CD4-positive, alpha-beta T cell treated with Interleukin-2 at 100 ng/mL for 4 hours (primary cell): ENCODE measurements at places on chromosomes 3 and 15.

DNA sequence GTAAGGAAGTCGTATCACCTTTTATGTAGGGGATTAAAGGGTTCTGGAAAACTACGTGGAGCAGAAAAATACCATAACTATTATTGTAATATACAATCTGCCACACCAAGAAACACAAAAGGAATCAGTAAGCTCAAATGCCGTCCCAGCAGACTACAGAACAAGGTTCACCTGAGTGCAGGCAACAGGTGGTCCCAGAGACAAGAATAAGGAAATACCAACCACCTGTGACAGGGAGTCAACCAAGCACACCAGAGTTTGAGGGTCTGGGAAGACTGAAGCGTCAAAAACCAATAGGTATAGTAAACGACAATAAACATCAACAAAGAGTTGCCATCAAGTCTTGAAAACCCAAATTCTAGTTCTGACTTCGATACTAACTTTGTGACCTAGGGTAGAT, 12.1 kb downstream of the SLC24A5 start:
- DNase-seq: no peak

DNA sequence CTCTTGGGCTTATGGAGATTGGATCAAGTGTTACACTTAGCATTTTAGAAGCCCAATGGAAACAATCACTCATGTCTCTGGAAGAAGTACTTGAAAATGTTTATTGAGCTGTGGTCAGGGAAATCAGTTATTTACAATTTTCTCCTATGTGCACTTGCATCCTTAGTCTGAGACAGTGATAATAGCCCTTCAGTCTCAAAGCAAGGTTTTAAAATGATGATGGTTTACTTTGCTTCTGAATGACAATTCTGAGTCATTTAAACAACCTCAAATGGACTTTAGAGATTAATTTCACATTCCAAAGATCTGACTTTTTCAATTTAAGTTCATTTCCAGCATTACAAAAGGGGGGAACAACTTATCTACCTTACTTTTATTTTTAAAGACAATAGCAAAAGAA, 20.1 kb downstream of the TIPARP start:
- no peak for DNase-seq

DNA sequence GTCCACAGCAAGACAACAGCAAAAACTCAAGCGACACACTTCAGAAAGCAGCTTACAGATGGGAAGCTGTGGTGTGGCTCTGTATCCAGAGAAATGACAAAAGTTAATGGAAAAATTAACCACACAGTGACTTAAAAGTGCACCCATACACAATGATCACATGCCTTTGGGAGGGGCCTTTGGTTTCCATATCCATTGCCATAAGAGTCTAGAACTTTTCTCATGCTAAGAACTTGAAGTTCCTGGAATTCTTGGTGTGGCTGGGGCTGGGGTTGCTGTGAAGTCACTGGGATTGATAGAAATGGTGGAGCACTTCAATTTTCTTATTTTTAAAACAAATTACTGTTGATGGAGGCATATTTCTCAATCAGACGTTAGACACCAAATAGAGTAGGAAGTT, 108.6 kb upstream of the FEZF2 start:
- no peak for DNase-seq

- DNase-seq: no peak
Measured at GRCh38 chr15:67750371-67750770, 74.9 kb upstream of the SKOR1 start.

DNA sequence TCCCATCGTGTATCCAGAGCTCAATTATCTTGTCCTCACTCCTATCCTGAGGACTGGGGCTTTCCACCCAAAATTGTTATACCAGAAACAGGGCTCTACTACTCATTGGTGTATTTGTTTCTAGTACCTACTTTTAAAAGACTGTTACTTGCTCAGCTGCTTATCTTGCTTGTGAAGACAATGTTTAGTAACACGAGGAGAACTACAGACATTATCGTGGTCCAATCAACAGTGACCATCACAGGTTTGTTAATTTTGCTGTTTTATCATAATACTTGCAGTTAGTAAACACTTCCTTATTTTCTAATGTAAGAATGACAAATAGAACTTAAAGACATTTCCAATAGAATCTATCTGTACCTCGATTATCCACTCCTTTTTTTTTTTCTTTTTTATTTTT, 13.5 kb downstream of the LRCH3 start:
- no peak for DNase-seq

DNA sequence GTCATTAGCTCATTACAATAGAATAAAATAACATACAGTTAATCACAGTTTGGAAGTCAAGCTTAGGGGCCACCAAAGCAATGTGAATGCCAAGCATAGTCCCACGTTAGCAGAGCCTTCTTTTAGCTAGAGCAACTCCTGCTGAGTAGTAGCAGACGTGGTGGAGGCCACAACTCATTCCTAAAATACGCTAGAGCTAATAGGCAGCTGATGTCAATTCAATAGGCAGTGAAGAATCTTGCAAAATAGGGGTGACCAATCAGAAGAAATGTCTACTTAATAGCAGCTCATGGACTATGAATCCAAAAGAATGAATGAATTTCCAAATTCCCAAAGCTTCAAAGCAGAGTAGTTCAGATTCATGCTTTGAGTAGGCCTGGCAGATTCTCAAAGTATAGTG, 292.9 kb upstream of the RORA start:
- no peak for DNase-seq

DNA sequence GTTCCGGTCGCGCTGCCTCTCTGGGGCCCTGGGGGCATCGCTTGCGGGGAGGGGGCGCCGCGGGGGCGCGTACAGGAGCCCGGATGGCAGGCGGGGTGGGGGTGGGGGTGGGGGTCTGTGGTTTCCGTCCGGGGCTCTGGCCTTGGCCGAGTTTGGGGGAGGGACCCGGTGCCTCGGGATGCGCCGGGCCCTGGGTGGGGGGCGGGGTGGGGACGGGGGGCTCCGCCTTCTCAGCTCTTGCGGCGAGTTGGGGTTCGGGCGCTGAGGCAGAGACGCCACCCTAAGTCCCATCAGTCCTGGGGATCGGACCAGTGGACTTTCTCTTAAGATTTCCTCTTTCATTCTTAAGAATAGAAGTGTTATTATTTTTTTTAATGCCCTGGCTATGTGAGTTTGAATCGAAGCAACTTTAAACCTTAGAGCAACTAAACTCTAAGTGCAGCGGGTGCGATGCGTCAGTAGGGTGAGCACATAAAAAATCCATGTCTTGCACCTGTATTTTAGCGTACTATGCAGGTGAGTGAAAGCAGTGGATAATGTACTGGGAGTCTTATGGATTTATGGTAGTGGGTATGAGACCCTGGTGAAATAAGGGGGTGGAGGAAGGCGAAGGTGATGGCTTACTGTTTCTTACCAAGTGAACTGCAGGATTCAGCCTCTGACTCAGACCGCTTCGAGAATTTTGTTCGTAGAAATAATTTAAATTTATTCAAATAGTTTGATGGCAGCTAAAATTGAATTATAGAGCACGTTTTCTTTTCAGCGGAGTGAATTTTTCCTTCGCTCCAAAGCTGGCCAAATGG, 762 bp downstream of the CTNNB1 start:
- DNase-seq: peak; percentile 30

GRCh38 chr15:29873264-29873663, 51.0 kb upstream of the TJP1 start:
- no peak for DNase-seq

DNA sequence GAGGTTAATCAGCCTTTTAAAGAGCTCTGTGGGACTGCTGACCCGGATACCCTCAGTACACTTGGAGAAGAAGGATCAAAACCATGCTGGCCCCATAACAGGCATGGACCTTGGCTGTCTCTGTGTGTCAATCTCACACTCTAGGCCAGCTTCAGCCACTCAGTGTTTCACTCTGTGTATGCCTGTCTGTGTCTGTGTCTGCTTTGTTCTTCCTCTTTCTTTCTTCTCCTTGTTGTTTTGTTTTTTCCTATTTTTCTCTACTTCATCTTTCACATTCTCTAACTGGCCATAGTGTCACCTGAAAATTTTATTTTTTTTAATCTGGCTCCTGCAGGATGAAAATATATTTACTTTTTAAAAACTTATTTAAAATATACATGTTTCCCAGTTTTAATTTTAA, 51.1 kb downstream of the SERP1 start:
- DNase-seq: no peak

- no peak for DNase-seq
Measured at GRCh38 chr15:95086531-95087252, 855.3 kb downstream of the MCTP2 start.

- no peak for DNase-seq
Measured at GRCh38 chr15:92651877-92652575, 3.5 kb downstream of the FAM174B start.

- DNase-seq: no peak
Measured at GRCh38 chr3:37256447-37256846, 82.1 kb upstream of the LRRFIP2 start.

GRCh38 chr3:72275331-72275751, 490.4 kb upstream of the PROK2 start:
- DNase-seq: no peak

- DNase-seq: no peak
Measured at GRCh38 chr3:32872487-32873382, 54.9 kb downstream of the TRIM71 start.

DNA sequence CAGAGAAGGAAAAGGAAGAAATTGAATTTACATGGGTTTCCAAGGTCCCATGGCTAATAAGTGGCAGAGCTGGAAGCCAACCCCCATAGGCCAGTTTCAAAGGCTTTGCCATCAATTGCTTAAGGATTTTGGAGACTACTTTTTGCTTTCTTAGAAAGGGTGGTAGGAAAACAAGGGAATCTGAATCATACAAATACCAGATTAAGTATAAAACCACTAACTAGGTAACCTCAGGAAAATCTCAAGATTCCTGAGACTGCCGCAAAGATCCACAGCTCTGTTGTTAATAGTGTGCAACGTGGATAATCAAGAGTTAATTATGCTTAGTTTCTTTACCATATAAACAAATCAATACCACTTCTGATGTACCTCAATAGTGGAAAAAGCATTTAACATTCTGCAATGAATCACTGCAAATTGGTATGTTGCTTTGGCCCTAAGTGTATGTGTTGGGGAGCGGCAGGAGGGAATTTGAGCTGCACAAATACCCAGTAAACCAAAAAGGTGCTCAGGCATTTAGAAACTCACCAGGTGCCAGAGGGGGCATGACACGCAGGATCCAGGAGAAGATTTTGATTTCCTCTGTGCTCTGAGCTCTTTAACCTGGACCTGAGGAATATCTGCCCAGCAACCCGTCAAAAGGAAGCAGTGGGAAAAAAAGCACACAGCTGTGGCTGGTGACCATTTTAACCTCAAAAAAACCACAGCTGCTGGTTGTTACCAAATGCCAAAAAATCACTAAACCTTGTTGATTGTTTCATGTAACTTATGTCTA, 22.0 kb downstream of the AADAC start:
- no peak for DNase-seq

DNA sequence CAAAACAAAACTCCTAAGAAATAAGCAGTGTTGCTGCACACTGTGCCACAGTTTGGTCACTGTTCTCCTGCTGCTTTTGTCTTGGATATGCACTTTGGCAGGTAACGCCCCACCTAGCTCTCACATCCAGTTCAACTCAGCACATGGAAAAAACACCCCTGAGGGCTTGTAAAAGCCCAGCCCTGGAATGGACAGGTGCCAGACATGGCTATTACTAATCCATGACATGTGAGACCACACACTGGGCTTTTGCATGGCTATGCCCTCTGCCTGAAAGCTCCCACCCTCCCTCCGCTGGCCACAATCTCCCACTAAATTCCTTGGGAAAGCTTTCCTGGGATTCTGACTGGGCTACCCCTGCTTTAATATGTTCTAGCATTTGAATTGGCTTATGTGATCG, 24.7 kb upstream of the ZBED2 start:
- no peak for DNase-seq

- no peak for DNase-seq
Measured at GRCh38 chr15:39474657-39475056, 106.2 kb upstream of the THBS1 start.

DNA sequence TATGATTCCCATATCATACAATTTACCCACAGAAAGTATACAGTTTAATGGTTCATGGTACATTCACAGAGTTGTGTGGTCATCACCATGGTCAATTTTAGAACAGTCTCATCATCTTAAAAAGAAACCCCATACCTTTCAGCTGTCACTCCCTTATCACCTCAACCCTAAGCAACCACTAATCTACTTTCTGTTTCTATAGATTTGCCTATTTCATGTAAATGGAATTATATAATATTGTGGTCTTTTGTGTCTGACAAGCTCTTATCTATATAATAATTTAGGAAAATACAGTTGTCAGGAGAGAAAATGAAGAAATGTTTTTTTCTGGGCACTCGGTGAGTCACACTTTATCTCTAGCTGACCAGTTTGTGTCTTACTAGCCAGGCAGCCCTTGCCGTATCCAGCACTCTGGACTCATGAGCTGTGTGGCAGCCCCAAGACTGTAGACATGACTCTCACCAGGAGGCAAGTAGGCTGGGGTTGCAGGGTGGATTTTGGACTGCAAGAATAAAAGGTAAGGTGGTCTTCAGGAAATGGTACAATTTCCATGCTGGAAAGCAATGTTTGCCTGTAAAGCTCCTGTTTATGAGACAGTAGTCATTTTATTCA, 234.6 kb downstream of the THRB start:
- no peak for DNase-seq

DNA sequence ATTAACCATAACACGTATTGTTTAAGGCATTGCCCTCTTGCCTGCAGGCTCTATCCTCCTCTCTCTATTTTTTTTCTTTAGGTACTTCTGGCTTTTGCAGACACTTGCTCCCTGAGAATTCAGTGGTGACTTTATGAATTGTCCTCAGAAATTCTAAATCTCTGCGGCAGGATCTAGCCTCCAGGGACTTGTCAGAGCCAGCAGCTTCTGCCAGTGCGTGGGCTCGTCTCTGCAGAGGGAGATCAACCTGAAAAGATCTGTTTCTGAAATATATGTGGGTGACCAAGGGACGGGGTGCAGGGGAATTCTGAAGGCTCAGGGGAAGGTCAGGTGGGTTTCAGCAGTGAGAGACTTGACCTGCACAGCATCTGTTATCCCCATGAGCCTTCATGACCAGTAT, 326.1 kb upstream of the LRRFIP2 start:
- no peak for DNase-seq

DNA sequence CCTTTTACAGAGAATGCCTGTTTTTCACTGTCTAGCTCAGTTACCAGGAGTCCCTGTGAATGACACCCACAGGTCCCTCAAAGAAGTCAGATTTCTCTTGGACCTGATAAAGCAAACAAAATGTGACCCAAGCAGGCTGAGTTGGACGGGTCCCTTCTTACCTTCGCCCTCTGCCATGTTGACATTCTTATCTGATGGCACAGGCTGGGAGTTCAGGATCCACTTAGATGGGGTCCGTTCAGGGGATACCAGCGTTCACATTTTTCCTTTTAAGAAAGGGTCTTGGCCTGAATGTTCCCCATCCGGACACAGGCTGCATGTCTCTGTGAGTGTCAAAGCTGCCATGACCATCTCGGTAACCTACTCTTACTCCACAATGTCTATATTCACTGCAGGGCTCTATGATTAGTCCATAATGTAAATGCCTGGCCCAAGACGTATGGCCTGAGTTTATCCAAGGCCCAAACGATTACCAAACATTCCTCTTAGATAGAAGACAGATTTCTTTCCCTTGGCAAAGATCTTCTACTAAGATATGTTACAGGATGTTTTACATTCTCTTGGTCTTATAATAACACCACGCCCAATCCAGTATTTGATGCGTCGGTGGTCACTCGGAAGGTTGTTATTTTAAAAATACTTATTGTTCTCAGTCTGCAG, 179.1 kb downstream of the THSD4 start:
- no peak for DNase-seq

- no peak for DNase-seq
Measured at GRCh38 chr3:171240504-171240835, 213.9 kb upstream of the SLC2A2 start.
